Mammary epithelial cell (primary cell): ENCODE measurements at places on chromosomes 12 and 14.

DNA sequence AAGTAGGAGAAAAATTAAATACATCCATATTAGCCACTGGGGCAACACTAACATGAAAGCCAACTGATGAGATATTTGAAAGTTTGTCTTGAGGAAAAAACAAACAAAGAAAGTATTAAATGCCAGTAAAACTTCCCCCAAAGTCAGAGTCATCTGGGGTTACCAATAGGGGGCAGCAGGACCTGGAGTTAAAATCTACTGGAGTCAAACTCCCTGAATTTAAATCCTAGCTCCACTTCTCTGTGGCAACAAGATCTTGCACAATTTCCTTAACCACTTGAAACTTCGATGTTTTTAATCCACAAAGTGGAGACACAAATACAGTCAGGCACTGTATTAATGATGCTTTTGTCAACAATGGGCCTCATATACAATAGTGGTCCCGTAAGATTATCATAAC lies 14.4 kb downstream of the PLEKHG7 start:
- peak; percentile 23 for DNase-seq

- DNase-seq: no peak
These were observed 38.2 kb upstream of the SYCP3 start for GRCh38 chr12:101777485-101777884.

DNA sequence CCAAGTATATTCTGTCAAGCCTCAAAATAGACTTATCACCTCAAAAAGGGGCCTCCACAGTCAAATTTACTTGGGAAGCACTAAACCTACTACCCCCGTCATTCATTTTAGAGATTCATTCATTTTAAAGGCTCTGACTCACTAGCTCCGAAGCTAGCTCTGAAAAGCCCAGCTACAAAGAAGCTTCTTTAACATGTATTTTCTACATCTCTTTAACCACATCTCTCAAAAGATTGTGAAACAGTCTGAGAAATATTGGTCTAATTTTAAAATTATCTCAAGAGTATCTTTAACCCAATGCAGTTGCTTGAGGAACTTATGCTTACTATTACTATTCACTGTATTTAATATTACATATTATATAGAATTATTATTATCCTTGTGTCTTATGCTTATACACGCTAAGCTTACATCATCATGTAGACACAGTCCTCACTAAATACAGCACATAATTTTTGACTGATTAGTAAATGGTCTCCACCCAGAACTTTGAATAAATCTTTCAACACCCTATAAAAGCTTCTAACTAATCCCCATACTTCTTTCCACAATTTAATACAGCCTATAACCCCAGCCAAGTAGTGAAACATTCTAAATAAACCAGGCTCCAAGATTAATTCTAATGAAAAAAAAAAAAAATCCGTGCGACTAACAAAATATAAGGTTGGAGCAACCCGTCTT lies 7.8 kb downstream of the NT5DC3 start:
- no peak for DNase-seq

DNA sequence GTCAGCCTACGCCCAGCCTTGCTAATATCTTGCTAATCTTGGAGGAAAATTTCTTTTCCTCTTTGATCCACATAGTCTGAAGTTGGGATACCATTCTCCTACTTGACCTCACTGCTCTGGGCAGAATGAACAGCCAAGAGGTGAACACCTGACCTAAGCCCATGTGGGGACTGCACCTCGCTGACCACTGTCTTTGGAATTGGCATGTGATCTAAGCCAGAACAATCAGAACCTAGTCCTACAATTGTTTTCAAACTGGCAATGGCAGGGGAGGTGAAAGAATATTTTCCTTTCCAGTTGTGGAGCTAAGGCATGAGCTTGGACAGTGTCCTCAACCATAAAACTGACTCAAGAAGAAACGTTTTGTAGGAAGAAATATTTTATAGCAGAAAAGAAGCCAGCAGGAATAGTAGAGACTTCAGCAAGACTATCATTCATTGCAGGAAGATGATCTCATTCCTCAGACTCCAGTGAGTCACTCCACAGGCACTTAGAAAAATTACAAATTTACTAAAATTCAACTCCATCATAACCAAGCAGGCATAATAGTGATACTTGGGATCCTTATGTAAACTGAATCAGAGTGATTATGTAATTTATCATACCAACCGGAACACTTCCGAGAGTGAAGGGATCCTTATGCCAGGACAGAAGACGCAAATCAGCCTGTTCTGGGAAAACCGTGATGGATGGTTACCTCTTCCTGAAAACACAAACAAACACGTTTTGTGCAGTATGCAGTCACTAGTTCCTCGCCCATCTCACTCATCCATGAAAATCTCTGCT lies 14.7 kb downstream of the PTPRO start:
- DNase-seq: peak; percentile 48

GRCh38 chr14:25909045-25909747 lies 688.6 kb downstream of the NOVA1 start:
- no peak for DNase-seq

- no peak for DNase-seq
These were observed 14.8 kb upstream of the ESPL1 start for GRCh38 chr12:53253298-53253697.

DNA sequence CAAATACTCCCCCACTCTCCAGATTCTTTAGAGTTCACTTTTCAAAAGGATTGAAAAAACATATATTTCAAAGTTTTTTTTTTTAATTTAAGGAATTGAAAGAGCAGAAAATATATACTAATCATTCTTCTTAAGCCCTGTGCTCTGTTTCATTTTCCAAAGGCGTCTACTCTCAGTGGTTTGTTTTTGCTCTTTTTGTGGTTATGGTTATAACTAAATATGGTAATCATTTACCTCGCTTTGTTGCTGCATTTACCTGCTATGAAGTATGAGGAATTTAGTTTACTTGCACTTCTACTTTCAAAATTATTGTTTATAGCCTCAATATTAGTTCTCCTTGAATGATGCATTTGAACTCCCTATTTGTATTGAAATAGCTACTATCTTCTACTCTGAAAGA lies 55.9 kb upstream of the LRRK2 start:
- no peak for DNase-seq

DNA sequence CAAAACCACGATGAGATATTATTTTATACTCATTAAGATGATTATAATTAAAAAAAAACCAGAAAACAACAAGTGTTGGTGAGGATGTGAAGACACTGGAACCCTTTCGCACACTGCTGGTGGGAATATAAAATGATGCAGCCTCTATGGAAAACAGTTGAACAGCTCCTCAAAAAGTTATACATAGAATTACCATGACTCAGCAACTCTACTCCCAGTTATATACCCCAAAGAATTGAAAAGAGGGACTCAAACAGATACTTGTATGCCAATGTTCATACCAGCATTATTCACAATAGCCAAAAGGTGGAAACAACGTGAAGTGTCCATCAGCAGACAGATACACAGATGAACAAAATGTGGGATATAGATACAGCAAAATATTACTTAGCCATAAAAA lies 53.1 kb downstream of the TAOK3 start:
- DNase-seq: no peak

DNA sequence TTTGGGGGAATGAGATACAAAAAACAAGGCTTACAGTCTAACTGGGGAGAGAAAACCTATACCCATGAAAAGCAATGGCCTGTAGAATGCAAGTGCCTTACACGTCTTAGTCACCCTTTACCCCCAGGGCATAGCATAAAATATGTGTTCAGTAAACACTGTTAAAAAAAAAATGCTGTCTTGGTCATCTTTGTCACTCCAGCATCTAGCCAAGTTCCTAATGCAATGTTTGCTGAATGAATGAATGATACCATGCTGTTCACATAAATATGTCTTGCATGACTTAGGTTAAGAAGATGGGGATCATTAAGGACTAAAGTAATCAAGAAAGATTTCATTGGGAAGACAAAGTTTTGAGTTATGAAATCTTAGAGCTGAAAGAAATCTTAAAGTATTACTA lies 38.5 kb downstream of the PPP2R5E start:
- peak; percentile 35 for DNase-seq

DNA sequence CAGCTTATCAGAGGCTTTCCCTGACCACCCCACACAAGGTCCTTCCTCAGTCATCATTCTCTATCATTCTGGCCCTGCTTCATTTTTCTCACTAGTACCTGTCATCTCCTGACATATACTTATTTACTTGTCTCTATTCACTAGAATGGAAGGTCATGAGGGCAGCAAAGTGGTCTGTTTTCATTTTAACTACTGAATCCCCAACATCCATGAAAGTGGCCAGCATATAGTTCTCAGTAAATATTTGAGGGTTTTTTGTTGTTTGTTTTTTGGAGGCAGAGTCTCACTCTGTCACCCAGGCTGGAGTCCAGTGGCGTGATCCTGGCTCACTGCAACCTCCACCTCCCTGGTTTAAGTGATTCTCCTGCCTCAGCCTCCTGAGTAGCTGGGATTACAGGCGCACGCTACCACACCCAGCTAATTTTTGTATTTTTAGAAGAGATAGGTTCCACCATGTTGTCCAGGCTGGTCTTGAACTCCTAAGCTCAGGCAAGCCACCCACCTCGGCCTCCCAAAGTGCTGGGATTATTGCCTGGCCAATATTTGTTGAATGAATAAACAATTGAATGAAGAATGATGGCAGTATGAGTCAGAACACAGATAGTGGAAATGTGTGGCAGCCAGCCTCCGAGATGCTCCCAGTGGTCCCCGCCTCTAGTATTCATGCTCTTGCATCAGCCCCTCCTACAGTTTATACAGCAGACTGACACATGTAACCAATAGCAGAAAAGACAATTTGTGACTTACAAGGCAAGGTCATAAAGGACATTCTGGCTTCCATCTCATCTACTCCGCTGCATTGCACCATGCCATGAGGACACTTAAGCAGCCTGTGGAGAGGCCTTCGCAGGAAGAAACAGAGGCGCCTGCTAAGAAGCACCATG lies 7.0 kb upstream of the ANO6 start:
- peak; percentile 25 for DNase-seq

- DNase-seq: peak; percentile 98
These were observed 14.7 kb downstream of the SERPINA1 start for GRCh38 chr14:94373708-94374107.

- peak; percentile 37 for DNase-seq
These were observed 8.8 kb downstream of the RASSF3 start for GRCh38 chr12:64618953-64619590.

GRCh38 chr14:73862480-73862879 lies 10.8 kb downstream of the PTGR2 start:
- DNase-seq: no peak

GRCh38 chr14:101120641-101121507 lies 217.4 kb upstream of the RTL1 start:
- no peak for DNase-seq

DNA sequence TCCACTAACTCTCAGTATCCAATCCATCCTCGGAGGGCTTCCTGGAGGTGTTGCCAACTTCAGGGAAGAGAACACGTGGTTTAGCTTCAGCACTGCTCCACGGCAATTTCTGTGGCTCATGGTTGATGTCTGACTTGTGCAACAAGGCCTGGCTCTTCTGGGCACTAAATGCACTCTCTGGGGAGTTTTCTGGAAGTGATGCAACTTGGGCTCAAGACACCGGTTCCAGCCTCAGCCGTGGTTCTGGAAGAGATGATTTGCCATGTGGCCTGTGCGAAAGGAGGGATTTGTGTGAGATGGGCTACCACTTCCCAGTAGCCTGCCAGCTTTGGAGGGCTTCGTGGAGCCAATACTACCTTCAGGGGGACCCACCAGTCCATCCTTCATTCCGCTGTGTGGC lies 118.6 kb upstream of the RTL1 start:
- DNase-seq: no peak

- DNase-seq: no peak
These were observed 35.7 kb downstream of the ADGRD1 start for GRCh38 chr12:130989391-130989790.

DNA sequence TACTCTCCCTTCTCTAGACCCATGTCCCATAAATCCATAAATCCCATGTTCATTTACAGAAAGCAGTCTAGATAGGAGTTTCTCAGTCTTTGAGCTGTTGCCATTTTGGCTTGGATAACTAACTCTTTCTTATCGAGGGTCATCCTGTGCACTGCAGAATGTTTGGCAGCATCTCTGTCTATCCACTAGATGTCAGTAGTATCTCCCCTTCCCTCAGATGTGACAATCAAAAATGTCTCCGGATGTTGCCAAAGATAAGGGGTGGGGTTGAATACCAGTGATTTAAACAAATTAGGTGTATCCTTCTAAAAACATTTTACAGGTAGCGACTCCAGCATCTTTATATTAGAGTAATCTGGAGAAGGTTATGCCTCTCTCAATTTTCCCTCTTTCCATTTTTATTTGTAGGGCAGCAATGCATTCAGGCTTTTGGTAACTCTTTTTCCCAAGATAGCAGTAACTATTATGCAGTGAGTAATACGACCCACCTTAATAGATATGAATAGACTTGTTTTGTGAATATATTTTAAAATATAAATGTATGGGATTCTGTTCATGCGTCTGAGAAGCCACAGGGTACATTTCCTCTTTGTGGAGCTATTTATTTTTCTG lies 100.7 kb downstream of the LRRK2 start:
- DNase-seq: peak; percentile 28

- DNase-seq: no peak
These were observed 19.5 kb upstream of the GAS2L3 start for GRCh38 chr12:100553936-100554335.

GRCh38 chr12:132513070-132513398 lies 23.1 kb downstream of the FBRSL1 start:
- DNase-seq: no peak

DNA sequence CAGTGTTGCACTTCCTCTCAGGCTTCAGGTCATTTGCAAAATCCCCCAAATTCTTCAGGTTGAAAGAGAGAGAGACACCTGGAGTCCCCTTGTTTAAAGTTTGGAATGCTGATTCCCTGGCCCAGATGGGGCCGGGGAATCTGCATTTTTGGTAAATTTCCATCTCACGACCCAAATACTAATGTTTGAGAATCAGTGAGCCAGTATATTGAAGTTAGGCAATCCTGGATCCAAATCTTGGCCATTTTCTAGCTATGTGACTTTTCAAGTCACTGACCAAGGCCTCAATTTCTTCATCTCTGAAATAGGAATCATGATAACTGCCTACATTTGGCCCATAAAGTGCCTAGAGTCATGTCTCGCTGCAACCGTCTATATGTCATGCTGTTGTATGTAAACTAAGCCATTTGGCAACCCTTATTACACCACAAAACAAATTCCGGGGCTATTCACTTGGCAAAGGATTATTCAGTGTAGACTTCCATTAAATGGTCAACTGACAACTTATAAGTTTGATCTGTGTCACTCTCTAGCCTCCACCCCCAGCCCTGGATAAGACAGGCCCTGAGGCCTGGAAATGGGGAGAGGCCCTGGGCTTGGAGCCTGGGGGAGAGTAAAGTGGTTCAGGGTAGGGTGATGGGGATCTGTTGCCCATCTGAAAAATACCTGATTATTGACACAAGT lies 3.7 kb upstream of the ZFP36L1 start:
- no peak for DNase-seq

- no peak for DNase-seq
These were observed 483.3 kb downstream of the VRK1 start for GRCh38 chr14:97280526-97280925.

DNA sequence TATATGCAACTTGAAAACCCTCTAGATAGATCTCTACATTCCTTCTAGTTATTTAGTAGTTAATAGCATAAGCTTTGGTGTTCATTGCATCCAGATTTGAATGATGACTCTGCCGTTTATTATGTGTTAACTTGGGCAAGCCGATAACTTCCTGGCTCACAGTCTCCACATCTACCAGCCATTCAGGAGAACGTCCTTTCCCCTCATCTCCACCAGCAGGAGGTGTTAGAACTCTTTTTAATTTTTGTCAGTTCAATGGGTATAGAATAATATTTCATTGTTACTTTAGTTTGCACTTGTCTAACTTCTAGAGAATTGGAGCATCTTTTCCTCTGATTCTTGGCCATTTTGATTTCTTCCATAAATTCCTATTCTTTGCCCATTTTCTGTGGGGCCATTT lies 30.0 kb upstream of the WSCD2 start:
- no peak for DNase-seq
